ENCODE measurements at places on chromosomes 12 and 14. TPM values are rescaled to one million over a fixed set of nuclear protein-coding genes. Genes with fewer than 3 reads are reported as not detected.

KCNK13 gene
- total RNA-seq, result not detected

SETD3 gene
- 65.1 TPM for total RNA-seq

SIX6 gene
- total RNA-seq, result not detected

GLI1 gene
- 0.29 TPM for total RNA-seq

All from osteoblast (primary cell).